ENCODE measurements at places on chromosomes 3 and 15. TPM values are rescaled to one million over a fixed set of nuclear protein-coding genes. Genes with fewer than 3 reads are reported as not detected.
A peak's percentile ranks its signal among the peaks of the same experiment; 100 is the strongest.

GRCh38 chr3:146241523-146242240 is 9.2 kb downstream of the PLSCR4 start:
- no peaks in the 10 kb centered on the region for H3K27me3 ChIP-seq
- peak overlapping the region; percentile 89 for H3K27ac ChIP-seq
- H3K4me3 ChIP-seq = peak overlapping the region; percentile 25

DNA sequence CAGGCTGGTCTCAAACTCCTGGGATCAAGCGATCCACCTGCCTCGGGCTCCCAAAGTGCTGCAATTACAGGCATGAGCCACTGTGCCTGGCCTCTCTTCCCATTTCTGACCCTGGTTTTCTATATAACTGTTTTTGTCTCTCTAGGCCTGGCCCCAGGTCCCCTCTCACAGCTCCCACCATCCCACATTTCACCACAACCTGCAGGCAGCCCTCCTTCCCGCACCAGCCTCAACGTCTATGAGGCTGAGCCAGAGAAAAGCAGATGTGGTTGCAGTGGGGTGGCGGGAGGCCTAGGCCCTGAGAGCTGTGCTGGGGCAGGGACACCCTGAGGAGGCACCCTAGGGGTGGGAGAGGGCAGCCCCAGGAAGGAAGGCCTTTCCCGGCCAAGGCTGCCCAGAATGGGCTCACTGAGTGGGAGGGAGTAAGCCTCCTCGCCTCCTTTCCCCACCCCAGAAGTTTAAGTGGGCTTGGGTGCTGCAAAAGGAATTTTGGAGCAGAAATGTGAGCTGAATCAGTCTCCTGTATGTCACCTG is 99.7 kb downstream of the LSM3 start:
- DNase-seq = no peak

DNA sequence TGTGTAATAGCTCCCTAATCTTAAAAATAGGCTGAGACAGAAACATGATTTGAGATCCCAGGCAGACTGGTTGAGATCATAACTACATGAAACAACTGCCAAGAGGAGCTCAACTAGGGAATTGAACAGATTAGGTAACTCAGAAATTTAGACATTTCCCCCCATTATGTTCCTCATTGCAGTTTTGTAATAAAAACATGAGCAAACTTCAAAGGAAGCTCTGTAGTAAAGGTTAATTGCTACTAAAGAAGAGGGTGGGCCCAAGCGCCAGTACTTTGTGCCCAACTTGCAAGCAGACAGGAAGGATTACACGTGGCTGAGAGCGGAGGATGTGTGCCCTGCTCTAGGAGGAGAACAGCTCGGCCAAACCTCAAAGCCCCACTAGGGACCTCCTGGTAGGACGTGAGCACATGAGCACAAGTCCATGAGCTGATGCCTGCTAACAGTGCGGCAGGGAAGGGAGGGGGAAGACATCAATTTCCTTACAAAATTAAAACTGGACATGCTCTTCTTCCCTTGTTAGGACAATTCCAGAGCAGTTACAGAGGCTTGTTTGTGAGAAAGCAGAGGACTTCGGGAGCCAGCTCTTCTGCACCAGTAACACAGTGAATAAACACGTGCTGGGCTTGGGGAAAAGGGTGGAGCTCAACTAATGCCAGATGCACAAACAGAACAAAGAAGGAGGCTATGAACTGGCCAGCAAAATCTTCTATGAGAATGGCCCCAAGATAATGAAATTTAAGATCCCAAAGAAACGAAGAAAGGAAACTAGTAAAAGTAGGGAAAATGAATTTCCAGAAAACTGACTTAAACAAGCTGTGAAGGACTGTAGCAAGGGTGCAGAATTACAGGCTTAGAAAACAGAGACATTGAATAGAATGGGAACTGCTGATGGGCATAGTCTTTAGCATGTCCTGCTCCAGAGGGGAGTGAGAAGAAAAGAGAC is 275.5 kb downstream of the MECOM start:
- H3K4me3 ChIP-seq = no peak overlapping the region
- H3K27me3 ChIP-seq = peaks cover 7% of the 10 kb centered on the region
- no peaks in the 10 kb centered on the region for H3K4me1 ChIP-seq
- H3K36me3 ChIP-seq = no peaks in the 10 kb centered on the region
- no peak overlapping the region for H3K27ac ChIP-seq
- no peak for DNase-seq

- H3K27me3 ChIP-seq = no peaks in the 10 kb centered on the region
- DNase-seq = no peak
- no peaks in the 10 kb centered on the region for H3K36me3 ChIP-seq
- no peaks in the 10 kb centered on the region for H3K4me1 ChIP-seq
- no peak overlapping the region for H3K27ac ChIP-seq
- H3K4me3 ChIP-seq = no peak overlapping the region
These were observed 509.9 kb downstream of the OCA2 start for GRCh38 chr15:27589260-27589659.

GRCh38 chr3:112675349-112675748 is 34.4 kb upstream of the CCDC80 start:
- H3K4me3 ChIP-seq = no peak overlapping the region
- H3K27me3 ChIP-seq = no peaks in the 10 kb centered on the region
- H3K36me3 ChIP-seq = no peaks in the 10 kb centered on the region
- peaks cover 63% of the 10 kb centered on the region for H3K4me1 ChIP-seq

Gene SNX33
- total RNA-seq = 39.8 TPM

Gene PSTPIP1
- not detected for total RNA-seq

GRCh38 chr15:83108266-83109219 is 1.1 kb downstream of the TM6SF1 start:
- no peak overlapping the region for H3K27ac ChIP-seq
- DNase-seq = no peak
- H3K4me1 ChIP-seq = peaks cover 5% of the 10 kb centered on the region
- H3K27me3 ChIP-seq = peaks cover 23% of the 10 kb centered on the region
- H3K4me3 ChIP-seq = no peak overlapping the region

- peak overlapping the region; percentile 19 for H3K27ac ChIP-seq
- H3K36me3 ChIP-seq = no peaks in the 10 kb centered on the region
- H3K4me3 ChIP-seq = no peak overlapping the region
- DNase-seq = no peak
These were observed 61.3 kb downstream of the CTDSPL start for GRCh38 chr3:37922721-37923568.

- H3K27ac ChIP-seq = peak overlapping the region; percentile 71
- no peak overlapping the region for H3K4me3 ChIP-seq
- no peaks in the 10 kb centered on the region for H3K36me3 ChIP-seq
- DNase-seq = peak; percentile 89
- H3K4me1 ChIP-seq = peaks cover 19% of the 10 kb centered on the region
- no peaks in the 10 kb centered on the region for H3K27me3 ChIP-seq
These were observed 10.9 kb upstream of the RFT1 start for GRCh38 chr3:53140847-53141845.

DNA sequence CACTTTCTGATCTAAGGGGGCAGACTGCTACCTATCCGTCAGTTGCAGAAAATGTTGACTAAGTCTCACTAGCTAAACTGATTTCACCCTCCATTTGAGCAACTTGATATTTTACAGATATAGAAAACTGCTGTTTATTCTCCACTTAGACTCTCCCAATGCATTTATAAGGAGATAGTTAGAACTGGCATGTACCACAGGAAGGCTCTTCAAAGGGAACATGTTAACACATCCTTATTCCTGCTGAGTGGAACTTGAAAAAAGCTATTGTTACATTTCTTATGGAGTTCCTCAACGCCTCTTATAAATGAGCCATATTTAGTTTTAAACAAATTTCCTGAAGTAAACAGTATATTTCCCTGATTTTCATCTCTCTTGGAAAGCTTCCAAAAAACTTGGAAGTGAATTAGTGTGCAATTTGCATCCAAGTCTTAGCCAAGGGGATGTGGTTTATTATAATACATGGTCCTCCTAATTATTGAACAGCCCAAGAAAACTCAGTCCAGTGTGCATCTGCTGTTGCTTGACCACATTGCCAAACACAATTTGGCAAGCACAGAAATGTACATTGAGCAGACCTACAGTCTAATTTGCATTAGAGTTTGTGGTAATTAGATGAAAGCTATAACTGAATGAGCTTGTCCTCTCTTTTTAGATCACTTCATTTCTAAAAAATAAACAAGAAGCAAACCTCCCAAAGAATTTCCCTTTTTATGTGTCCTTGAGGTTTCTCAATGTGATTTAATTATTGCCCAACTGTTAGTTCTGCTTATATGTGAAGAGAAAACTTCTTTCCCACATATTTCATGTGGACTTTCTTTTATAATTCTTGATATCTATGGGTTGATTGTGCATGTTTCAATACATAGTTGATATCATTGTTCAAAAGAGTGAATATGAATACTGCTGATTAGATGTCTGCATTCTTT is 72.6 kb upstream of the DPH6 start:
- no peaks in the 10 kb centered on the region for H3K36me3 ChIP-seq
- no peak for DNase-seq
- no peaks in the 10 kb centered on the region for H3K4me1 ChIP-seq
- H3K4me3 ChIP-seq = no peak overlapping the region

DNA sequence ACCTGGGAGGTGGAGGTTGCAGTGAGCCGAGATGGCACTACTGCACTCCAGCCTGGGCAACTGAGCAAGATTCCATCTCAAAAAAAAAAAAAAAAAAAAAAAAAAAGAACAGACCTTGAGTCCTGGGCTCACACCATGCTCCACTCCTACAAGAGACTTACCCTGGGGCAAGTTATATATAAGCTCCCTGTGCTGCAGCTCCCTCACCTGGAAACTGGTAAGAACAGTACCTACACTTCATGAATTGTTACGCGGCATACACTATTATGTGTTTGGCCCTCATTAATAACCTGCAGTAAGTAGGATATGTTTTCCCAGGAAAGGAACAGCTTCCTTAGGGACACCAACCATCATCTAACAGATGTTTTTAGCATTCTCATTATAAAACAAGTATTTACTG is 119.6 kb downstream of the FMN1 start:
- no peak for DNase-seq
- H3K27ac ChIP-seq = no peak overlapping the region
- H3K27me3 ChIP-seq = no peaks in the 10 kb centered on the region

- DNase-seq = no peak
- H3K4me1 ChIP-seq = no peaks in the 10 kb centered on the region
- H3K36me3 ChIP-seq = no peaks in the 10 kb centered on the region
- no peak overlapping the region for H3K27ac ChIP-seq
These were observed 211.1 kb upstream of the ADAMTS9 start for GRCh38 chr3:64898941-64899340.

Gene MYO5C
- under 0.01 TPM for total RNA-seq

GRCh38 chr3:141392897-141393734 is 24.8 kb downstream of the ZBTB38 start:
- H3K27ac ChIP-seq = no peak overlapping the region
- no peaks in the 10 kb centered on the region for H3K27me3 ChIP-seq
- peaks cover 38% of the 10 kb centered on the region for H3K36me3 ChIP-seq
- DNase-seq = no peak
- peaks cover 21% of the 10 kb centered on the region for H3K4me1 ChIP-seq

Gene FAM107A
- not detected for total RNA-seq

Gene FAM81A
- 0.72 TPM for total RNA-seq

Gene RYR3
- not detected for total RNA-seq

DNA sequence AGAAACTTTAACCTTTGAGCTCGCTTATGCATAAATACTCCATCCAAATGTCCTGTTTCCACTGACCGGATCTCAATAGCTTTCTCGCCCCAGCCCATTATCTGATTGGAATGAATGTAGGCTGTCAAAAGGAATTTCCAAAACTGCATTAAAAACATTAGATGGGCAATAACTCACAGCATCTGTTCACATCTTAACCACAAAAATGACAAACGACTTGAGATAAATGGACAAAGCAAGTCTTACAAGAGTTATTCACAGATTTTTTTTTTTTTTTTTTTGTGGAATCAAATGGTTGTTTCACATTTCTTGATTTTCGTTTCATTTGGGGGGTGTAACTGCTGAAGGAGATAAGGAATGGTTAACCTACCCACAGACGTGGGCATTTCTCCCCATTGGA is 39.7 kb upstream of the SLC2A2 start:
- H3K27ac ChIP-seq = no peak overlapping the region
- DNase-seq = no peak
- H3K4me1 ChIP-seq = no peaks in the 10 kb centered on the region

Measured in osteoblast (primary cell).